ENCODE measurements at places on chromosomes 1 and 21.

GRCh38 chr1:91847851-91848250 is 38.1 kb downstream of the TGFBR3 start:
- H3K4me3 ChIP-seq, result no peak overlapping the region
- no peaks in the 10 kb centered on the region for H3K36me3 ChIP-seq
- peaks cover 28% of the 10 kb centered on the region for H3K4me1 ChIP-seq
- H3K27ac ChIP-seq, result no peak overlapping the region

GRCh38 chr1:70627910-70628309 is 216.8 kb downstream of the CTH start:
- no peaks in the 10 kb centered on the region for H3K36me3 ChIP-seq
- H3K27ac ChIP-seq, result no peak overlapping the region
- H3K4me3 ChIP-seq, result no peak overlapping the region

DNA sequence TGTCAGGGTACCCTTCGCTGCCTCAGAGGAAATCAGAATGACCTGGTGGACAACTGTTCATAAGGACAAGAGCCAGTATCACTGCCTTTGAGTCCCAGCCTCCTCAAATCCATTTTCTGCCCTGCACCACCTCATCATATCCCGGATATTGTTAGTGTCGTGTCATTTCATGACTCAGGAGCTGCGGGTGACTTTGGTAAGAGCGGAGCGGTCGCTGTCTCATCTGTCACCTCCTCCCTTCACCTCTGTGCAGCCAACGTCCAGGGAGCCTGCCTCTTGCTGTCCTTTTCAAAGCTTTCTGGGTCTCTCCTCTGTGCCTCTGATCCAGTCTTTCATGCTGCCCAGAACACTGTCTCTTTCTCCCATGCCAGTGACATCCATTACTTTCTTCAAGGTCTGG is 7.0 kb upstream of the C1orf198 start:
- no peaks in the 10 kb centered on the region for H3K36me3 ChIP-seq
- DNase-seq, result no peak

GRCh38 chr1:109845658-109846057 is 65.0 kb upstream of the CSF1 start:
- no peaks in the 10 kb centered on the region for H3K4me1 ChIP-seq
- no peaks in the 10 kb centered on the region for H3K36me3 ChIP-seq
- DNase-seq, result no peak
- no peak overlapping the region for H3K27ac ChIP-seq
- no peaks in the 10 kb centered on the region for H3K27me3 ChIP-seq
- H3K4me3 ChIP-seq, result no peak overlapping the region

GRCh38 chr1:89198491-89199072 is at the start of gene GBP4:
TSS of gene GBP4 (minus strand) at chr1:89198942. CDS start at chr1:89198834, 108 bp downstream.
- H3K27me3 ChIP-seq, result no peaks in the 10 kb centered on the region
- DNase-seq, result peak; percentile 14
- no peaks in the 10 kb centered on the region for H3K36me3 ChIP-seq
- H3K4me3 ChIP-seq, result peak within 1 kb of the TSS; percentile 18
- H3K27ac ChIP-seq, result peak within 1 kb of the TSS; percentile 59

DNA sequence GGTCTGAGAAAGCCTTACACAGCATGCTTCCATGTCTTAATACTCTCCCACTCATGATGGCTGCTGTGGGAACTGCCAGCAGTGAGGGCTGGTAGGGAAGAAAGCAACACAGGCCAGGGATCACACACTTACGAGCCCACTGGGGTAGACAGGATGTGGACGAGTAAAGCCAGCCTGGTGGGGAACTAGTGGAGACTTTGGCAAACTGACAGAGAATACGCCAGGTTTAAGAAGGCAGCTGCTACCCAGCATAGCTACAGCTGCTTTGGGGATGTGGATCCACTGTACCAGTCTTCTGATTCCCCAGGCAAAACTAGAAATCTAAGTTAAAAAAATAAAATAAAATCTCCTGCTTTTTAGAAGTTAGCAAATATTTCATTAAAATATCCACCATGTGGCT is 664.0 kb downstream of the SMYD3 start:
- H3K4me1 ChIP-seq, result peaks cover 8% of the 10 kb centered on the region
- H3K27ac ChIP-seq, result no peak overlapping the region
- no peaks in the 10 kb centered on the region for H3K27me3 ChIP-seq
- H3K36me3 ChIP-seq, result no peaks in the 10 kb centered on the region
- no peak overlapping the region for H3K4me3 ChIP-seq
- no peak for DNase-seq

- H3K4me1 ChIP-seq, result no peaks in the 10 kb centered on the region
- no peaks in the 10 kb centered on the region for H3K27me3 ChIP-seq
- no peaks in the 10 kb centered on the region for H3K36me3 ChIP-seq
Observed at GRCh38 chr1:87513966-87514660, 185.4 kb downstream of the LMO4 start.

- no peaks in the 10 kb centered on the region for H3K36me3 ChIP-seq
- no peaks in the 10 kb centered on the region for H3K27me3 ChIP-seq
- H3K4me1 ChIP-seq, result peaks cover 9% of the 10 kb centered on the region
- no peak overlapping the region for H3K27ac ChIP-seq
- no peak for DNase-seq
- no peak overlapping the region for H3K4me3 ChIP-seq
Observed at GRCh38 chr1:30200161-30200560, 523.2 kb downstream of the MATN1 start.

DNA sequence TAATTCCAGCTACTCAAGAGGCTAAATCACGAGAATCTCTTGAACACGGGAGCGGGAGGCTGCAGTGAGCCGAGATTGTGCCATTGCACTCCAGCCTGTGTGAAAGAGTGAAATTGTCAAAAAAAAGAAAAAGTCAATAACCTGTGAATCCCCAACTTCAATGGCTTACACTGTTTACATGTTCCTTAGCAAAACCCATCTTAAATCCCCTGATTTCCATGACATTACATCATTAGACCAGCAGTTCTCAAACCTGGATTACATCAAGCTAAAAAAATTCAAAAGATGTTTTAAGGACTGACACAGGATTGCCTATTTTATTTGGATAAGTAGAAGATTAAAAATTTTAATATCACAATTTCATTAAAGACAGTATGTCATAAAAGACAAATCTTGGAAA is 12.4 kb downstream of the GPBP1L1 start:
- H3K36me3 ChIP-seq, result no peaks in the 10 kb centered on the region
- H3K27ac ChIP-seq, result no peak overlapping the region
- H3K27me3 ChIP-seq, result no peaks in the 10 kb centered on the region
- H3K4me3 ChIP-seq, result no peak overlapping the region

All from cardiac muscle cell (in vitro differentiated cells and primary cell).